ENCODE measurements at places on chromosomes 1 and 21. TPM values are rescaled to one million over a fixed set of nuclear protein-coding genes. Genes with fewer than 3 reads are reported as not detected.

- DNase-seq, result no peak
Observed at GRCh38 chr1:159594625-159595405, 7.2 kb downstream of the APCS start.

DNA sequence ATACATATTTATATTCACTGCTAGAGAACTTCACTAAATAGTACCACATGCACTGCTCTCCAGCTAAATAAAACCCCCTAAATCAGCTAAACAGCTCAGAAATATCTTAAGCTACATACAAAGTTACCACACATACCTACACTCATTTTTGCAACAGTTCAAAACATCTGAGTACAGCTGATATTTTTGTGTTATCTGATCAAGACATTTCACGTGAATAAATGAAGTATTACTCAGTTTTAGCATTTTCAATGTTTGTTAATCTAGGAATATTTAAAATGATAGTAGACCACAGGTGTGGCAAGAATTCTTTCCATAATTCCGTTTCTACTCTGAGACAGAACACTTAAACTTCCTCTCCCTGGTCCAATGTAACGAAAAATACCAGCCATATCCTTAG is 20.8 kb downstream of the EVI5 start:
- DNase-seq, result no peak

- DNase-seq, result peak; percentile 72
Observed at GRCh38 chr21:36260030-36260787, 59.8 kb upstream of the MORC3 start.

- DNase-seq, result no peak
Observed at GRCh38 chr1:5718831-5719632, 273.2 kb downstream of the NPHP4 start.

GRCh38 chr1:178530037-178530402 is 17.1 kb downstream of the TEX35 start:
- DNase-seq, result no peak

DNA sequence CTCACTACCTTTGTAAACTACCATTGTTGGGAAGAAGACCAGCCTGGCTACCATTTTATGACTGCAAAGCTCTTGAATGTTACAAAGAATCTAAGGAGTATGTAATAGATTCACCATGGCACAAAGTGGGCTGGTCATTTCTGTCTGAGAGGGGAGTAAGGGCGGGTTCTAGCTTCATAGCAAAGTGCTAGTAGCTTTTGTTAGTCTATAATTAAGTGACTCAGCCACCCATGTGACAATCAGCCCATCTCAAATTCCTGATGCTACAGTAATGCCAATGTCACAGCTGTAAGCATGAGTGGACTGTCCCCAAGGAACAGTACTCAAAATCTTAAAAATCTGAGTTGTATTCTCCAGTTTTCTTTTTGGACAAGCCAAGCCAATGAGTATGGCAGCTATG is 15.4 kb upstream of the OTUD3 start:
- no peak for DNase-seq

DNA sequence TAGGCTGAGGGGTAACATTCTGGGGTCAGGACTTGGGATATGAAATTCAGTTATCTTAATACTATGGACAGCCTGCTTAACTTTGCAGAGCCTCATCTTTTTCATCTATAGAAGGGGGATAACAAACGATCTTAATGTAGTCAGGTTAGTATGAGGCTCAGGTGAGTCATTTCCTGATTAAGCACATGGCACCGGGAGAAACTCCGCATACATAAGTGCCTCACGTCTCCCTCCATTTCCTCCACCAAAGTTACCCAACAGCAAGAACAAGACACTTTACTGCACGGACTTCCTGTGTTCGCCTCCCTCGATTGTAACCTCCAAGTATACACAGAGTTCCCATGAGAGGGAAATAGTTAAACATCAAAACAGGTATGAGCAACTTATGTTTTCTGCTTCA is 112.7 kb upstream of the COA6 start:
- peak; percentile 8 for DNase-seq

GRCh38 chr1:200178340-200178739 is 150.8 kb downstream of the NR5A2 start:
- DNase-seq, result no peak

DNA sequence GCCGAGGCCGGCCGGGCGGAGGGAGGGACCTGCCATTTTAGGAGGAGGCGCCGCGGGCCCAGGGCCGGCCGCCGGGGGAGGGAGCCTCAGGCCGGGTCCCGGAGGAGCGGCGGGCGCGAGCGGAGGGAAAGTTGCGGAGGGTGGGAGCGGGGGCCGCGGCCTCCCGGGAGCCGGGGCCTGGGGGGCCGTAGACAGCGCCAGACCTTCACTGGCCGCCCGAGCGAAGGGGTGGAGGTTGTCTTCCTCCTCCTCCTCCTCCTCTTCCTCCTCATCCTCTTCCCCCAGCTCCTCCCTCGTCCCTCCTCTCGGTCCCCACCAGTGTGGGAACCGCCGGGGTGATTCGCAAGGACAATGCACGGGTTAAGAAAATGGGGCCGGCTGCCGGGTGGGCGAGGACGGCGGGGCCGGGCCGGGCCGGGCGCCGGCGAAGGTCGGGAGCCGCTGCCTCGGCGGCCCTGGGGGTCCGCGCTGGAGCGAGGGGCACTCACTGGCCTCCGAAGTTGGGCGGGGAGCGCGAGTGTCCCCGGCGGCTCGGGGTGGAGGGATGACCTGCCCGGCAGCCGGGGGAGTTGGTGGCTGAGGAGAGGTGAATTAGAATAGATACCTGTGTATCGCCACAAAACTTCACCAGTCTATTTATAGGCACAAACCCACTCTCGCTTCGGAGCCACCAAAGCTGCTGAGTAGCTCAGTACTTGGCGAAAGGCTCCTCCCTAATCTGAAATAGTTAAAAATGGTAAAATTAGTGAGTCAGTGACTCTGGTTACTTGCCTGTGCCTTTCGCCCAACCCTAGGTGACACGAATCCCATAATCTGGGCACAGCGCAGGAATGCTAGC is 1.3 kb downstream of the DYRK1A start:
- peak; percentile 44 for DNase-seq

DNA sequence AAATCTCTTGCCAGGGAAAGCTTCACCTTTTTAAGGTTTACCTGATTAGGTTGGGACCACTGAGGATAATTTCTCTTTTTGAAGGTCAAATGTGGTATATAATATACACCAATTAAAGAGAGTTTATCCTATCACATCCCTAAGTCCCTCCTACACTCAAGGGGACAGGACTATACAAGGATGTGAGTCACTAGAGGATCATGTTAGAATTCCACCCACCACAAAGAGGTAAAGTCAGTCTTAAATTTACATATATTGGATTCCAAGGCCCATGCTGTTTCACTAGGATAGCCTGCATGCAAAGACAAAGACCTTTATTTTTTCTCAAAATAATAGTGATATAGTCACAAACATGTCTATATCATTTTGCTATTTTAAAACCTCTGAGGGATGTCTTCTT is 164.4 kb downstream of the GIPC2 start:
- no peak for DNase-seq

DNA sequence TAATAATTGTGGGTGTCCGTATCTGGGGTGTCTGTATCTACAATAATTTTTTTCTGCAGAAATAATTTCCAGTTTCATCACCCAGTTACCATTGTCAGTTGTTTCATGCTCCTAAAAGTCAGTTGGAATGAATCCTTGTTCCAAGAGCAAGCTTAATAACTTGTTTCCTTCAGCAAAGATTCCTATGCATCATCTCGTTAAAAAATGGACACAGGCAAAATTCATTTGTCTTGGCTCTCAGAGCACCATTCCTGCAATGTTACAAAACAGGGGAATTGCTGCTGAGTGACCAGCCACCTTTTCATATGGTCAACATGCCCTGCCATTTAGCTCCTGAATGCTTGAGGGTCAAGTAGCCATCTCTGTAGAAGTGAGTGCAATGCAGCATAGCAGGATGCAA is 393.4 kb downstream of the KCNT2 start:
- DNase-seq, result no peak

Gene HYI
- total RNA-seq, result 20.6 TPM

Gene ANGPTL1
- total RNA-seq, result not detected

Gene EDN2
- total RNA-seq, result not detected

Gene ITLN2
- not detected for total RNA-seq

Gene SLC35F3
- 5.9 TPM for total RNA-seq

Data from activated CD4-positive, alpha-beta T cell treated with anti-CD3 and anti-CD28 coated beads, Interleukin-2, amount 10 ng/mL, durations not matched to agents 7 days and 5 days (primary cell).